ENCODE measurements at places on chromosomes 1 and 21. TPM values are rescaled to one million over a fixed set of nuclear protein-coding genes. Genes with fewer than 3 reads are reported as not detected.

Gene GNAT2
- 0.18 TPM for total RNA-seq

Gene FLAD1
- total RNA-seq, result 53.5 TPM

Gene LY9
- not detected for total RNA-seq

Gene OR2L13
- not detected for total RNA-seq

Gene KANK4
- not detected for total RNA-seq

DNA sequence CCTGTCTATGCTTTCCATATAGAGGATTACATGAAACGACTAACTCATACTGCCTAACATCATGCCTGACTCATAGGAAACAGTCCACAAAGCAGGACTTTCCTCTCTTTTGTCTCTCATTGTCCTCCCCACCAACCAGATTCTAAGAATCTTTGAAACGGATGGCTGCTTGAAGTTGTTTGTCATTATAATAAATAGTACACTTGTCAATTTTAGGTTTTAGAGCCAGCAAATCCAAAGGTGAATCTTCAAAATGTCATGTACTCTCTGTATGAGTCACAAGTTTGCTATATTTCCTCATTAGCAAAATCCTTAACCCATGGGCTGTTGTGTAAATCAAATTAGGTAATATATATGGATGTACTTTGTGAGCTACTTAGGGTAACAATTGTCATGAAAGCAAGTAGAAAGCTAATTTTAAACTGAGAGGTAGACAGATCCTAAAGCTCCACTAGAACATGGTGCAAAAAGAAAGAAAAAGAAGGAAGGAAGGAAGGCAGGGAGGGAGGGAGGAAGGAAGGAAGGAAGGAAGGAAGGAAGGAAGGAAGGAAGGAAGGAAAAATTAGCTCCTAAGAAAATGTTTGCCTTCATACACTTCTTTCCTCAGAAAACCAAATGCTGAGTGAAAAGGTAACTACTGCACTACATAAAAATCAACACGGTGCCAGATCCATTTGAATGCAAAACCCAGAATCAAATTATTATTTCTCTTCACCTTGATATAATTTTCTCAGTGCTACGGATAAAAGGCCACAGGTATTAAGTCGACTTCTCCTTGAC lies 129.5 kb upstream of the PRMT6 start:
- no peak for DNase-seq

DNA sequence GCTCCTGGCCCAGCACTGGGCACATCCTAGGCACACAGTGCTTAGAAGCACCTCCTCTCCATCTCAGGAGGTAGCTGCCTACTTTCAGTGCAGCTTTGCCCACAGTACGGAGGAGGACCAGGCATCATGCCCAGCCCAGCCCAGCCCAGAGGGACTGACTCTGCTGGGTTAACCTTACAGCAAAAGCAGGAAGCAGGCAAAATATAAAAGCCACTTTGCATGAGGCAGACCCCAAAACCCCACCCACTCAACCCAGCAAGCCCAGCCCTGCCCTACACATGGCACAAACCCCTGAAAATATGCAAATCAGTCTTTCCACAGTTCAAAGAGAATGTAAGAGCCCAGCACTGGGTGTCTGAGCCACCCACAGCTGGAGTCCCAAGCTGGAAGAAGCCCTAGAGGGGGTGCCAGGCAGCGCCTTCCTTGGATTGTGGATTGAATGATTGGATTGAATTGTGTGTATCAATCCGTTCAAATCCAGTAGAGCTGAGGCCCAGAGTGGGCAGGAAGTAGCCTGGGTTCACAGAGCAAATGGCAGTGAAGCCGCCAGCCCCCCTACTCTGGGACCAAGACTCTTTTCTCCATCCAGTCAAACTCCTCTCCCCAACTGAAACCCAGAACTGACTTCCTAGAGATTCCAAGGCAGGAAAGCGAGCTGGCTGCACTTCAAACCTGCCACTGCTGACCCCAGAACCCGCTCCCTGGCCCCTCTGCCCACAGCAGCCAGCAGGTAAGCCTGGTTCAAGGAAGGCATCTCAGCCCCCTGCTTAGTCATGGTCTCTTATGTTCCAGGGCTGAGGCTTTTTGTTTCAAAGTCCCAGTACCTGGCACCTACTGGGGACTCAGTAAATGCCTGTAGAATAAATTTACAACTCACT lies 117.7 kb downstream of the LACTBL1 start:
- no peak for DNase-seq

GRCh38 chr1:10178597-10179405 lies 31.6 kb upstream of the KIF1B start:
- DNase-seq, result no peak

- no peak for DNase-seq
Observed at GRCh38 chr1:96730574-96731298, 9.2 kb downstream of the PTBP2 start.

Data from SK-MEL-5 (cell line).